ENCODE measurements at places on chromosomes 7 and 10.
A peak's percentile ranks its signal among the peaks of the same experiment; 100 is the strongest.

DNA sequence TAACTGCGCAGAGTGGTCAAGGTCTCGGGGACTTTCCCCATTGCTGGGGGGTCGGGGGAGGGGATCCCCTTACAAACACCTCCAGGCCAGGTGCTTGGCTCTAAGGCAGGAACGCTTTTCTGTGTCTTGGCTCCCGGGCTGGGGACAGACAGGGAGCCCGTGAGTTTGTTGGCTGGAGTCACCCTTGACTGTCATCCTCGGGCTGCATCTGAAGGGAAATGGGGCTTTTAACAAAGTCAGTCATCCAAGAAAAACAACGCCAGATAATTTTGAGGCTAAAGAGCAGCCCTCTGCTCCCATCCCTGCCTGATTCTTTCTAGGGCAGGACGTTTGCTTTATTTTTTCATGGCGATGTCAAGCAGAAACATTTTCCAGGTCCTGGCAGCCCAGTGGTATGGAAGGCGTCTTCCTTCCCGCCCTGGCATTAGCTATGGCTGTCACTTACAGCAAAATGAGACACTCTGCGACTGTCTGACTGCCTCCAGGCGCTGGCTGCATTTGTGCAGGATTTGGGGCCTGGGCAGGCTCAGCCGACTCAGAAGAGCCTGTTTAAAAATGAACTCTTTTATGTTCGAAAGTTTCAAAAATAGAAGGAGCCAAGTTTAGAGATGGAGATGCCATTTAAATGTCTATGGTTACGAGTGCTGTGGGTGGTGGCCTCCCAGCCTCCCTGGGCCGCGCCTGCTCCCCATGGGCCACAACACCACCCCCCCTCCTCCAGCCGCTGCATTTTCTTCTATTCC, 54.7 kb upstream of the TNS3 start:
- peak; percentile 58 for DNase-seq

DNA sequence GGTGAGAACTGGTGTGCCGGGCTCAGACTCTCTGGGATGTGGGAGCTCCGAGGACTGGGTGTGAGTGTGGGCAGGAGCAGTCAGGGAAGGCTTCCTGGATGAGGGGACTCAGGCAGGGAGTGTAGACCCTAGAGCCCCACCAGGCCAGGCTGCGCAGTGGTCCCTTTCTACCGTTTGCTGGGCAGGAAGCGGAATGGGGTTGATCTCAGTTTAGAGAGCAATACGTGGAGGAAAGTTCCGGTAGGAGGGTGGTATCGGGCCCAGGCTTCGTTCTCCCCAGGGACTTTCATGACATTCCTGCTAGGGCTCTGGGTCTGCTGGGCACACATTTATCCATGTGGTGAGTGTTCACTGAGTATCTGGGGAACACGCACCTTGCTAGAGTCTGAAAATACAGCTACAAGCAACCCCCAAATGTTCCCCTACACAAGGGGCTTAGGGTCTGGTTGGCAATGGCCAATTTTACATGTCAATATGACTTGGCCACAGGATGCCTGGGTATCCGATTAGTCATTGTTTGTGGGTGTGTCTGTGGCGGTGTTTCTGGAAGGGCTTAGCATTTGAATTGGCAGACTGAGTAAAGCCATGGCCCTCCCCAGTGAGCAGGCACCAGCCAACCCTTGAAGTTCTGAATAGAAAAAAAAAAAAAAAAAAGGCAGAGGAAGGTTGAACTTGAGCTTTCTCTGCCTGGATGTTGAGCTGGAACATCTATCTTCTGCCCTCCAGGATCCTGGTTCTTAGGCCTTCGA, 20.8 kb downstream of the GHRHR start:
- DNase-seq: peak; percentile 67

GRCh38 chr10:48536156-48536500, 68.7 kb downstream of the ARHGAP22 start:
- no peak for DNase-seq

GRCh38 chr10:3787816-3788215, 2.8 kb upstream of the KLF6 start:
- DNase-seq: no peak

DNA sequence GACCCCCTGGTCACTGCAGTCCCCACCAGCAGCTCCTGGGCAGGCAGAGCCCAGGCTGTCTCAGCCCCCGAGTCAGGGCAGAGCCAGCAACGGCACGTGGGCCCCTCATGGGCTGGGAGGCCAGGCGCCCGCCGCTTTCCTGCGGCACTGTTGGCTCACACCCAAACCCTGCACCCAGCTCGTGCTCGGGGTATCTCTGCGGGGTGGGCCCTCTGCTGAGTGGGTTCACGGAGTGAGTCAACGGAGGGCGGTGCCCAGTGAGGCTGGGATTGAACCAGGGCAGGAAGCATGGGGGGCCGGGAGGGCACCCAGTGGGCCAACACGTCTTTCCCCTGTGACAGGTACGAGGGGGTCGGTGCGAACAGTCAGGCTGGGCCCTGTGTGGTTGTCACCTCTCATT, 28.9 kb downstream of the ADAP1 start:
- DNase-seq: no peak

DNA sequence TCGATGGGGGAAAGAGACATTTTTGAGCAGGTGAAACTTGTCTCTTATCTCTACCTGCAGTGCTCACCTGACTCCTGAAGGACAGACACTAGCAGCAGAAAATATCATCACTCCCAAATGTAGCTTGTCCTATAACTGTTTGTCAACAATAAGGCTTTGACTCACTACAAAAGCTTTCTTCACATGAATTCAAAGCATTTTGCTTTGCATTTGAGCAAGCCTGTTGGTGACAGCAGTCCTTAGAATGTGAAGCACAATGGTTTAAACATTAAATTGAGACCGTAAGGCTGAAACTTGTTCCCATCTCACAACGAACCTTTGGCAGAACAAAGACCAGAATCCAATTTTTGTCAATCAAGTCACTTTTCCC, 30.6 kb upstream of the ZNRF2 start:
- no peak for DNase-seq

- no peak for DNase-seq
These were observed 97.7 kb downstream of the ARHGAP12 start for GRCh38 chr10:31830887-31831286.

GRCh38 chr7:158458716-158459282, 128.8 kb downstream of the PTPRN2 start:
- no peak for DNase-seq

DNA sequence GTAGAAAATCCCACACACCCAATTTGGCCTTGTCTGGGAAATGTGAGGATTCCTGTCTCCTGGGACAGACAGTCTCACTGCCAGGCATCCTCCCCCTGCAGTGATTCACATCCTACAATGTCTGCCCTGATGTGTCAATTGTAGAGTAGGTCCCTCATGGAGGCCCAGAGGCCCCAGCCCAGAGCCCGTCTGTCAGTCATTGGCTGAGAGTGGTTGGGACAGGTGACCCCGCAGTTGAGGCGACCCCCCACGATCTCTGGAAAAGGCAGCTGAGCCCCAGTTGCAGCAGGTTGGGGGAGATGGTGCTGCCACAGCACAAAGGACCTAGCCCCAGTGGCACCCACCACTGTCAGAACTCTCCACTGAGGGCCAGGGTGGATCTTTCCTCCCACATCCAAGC, 84.3 kb upstream of the INSIG1 start:
- DNase-seq: no peak

DNA sequence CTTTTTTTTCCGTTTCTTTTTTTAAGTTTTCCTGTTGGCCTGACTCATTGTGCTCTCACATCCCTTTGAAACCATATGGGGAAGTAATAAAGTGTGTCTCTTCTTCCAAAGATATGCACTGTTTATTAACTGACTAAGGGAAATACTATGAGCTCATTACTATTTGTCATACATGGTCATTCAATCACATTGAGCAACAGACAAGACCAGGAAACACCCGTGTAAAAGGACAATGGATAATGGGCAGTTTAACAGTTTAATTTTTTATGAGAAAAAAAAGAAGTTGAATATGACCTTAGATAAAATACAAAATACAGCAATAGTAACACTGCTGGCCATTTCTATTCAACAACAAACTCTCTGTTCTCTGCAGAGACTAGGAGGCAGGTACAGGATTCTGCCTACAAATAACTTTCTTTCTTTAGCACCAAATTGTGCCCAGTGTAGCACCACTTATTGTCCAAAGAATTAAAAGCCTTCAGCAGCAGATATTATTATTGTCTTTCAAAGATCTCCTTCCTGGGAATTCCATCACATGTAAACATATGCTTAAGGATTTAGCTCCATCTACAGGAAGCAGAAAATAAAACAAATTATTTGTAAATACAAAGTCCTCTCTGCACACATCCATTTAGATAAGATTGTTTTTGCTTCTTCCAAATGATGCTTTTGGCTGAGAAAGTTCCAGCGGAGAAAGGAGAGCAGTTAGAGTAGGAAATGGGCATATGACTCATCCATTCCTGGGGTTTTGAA, 55.0 kb upstream of the AKR1E2 start:
- DNase-seq: peak; percentile 28

GRCh38 chr7:142153400-142153799, 41.9 kb downstream of the MGAM2 start:
- peak; percentile 9 for DNase-seq

- DNase-seq: peak; percentile 45
These were observed 297.4 kb upstream of the NEBL start for GRCh38 chr10:21194510-21194993.

GRCh38 chr10:29600067-29600466, 34.7 kb downstream of the SVIL start:
- no peak for DNase-seq

DNA sequence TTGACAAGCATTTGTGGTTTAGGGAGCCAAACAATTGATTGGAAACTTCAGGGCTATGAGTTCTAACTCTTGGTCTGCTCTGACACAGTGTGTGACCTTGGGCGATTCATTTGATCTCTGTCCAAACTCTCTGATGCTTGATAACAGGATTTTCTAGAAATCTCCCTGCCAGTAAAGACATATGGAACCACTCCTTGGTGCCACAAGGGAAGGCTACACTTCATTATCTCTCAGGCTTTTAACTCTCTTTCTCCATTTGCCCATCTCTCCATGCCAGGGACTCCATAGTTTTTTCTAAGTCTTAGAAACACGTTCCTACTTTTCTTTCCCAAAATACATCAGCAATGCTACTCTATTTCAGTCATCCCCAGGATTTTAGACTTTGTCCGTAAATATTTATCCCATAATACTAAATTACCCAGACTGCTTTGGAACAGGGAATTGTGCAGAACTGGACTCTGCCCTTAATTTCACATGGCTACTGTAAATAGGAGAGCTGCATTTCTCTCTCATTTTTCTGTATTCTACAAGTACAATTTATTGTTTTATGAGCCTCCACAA, 488.2 kb downstream of the SUGCT start:
- DNase-seq: no peak

GRCh38 chr10:117074621-117075020, 63.4 kb downstream of the VAX1 start:
- DNase-seq: peak; percentile 12

- no peak for DNase-seq
These were observed 57.3 kb downstream of the ST7 start for GRCh38 chr7:117010375-117011133.

GRCh38 chr7:36522453-36523007, 132.9 kb downstream of the ANLN start:
- no peak for DNase-seq

DNA sequence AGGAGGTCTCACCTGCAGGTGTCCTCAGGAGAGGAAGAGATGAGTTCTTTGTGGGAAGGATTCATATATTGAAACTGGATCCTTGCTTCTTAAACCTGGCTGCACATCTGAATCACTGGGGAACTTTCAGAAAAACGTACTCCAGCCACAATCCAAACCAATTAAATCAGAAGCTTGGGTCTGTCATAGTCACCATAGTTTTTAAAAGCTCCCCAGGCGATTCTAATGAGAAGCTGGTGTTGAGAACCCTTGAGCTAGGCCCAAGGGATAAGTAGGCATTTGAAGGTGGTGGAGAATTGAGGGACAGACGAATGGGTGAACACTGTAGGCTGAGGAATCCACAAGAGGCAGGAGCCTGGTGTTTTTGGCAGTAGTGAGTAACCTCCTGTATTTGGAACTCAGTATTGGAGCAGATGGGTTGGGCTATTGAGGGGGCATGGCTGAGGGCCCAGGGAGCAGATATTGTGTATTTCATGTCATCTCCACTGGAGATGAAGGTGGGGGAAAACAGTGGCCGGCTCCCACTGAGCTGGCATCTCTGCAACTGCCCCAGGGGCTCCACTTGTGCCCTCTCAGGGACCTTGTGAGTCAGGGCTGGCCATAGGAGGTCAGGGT, 14.5 kb downstream of the ADCYAP1R1 start:
- no peak for DNase-seq

DNA sequence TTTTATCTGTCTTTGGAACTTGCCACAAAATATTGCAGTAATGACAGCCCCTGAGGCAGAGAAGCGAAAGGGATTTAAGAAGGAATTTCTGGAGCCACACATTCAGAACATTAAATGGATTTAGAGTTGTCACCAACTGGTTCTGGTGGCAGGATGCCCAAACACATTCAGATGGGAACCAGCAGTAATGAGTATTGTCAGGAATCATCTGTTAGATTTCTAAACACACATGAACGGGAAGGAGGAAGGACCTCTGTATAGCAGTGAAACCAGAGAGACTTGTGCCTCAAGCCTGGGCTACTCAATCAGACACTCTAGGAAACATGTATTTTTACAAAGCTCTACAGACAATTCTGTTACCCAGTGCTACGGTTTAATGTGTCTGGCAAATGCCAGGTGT, 103.8 kb upstream of the CCNY start:
- DNase-seq: no peak

- no peak for DNase-seq
These were observed 233.5 kb downstream of the XPNPEP1 start for GRCh38 chr10:109689785-109690184.

DNA sequence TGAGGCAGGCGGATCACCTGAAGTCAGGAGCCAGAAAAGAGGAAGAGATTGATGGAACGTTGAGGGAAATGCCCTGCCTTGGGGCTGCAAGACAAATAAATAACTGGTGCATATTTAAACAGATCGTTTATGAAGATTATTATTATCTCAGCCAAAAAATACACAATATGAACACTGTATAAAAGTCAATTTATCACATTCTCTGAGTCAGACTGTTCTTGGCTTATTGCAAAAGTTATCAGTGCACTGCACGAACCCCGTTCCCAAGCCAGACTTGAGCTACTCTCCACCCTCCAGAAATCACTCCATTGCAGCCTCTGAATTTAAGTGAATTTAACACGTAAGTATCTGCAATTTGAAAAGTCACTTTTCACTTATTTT, 1.6 kb downstream of the DNMBP start:
- DNase-seq: no peak

GRCh38 chr10:82020999-82021398, 146.0 kb downstream of the NRG3 start:
- no peak for DNase-seq

DNA sequence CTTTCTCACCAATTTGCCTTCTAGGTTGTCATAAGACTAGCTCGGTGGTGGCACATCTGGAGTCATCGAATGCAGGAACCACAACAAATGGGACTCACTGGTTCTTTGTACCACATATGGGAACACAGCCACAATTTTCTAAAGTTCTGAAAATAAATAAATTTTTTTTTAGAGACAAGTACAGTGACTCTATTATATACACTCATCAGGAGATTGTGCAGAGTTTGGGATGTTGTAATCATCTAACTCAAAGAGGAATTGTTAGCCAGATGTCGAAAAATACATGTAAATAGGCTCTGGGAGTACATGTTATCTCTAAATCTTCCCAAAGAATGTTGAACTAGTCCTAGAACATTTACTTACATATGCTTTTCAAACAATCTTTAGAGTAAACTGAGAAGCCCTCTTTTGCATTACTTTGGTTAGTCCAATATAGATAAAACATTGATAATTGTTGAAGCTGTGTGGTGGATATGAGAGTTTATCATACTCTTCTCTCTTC, 19.6 kb upstream of the SEPTIN7 start:
- DNase-seq: peak; percentile 60

- no peak for DNase-seq
These were observed 493.7 kb upstream of the NUPR2 start for GRCh38 chr7:56609852-56610355.

Measured in HAP-1 (cell line).